ENCODE measurements at places on chromosomes 7 and 10.

- DNase-seq = no peak
Observed at GRCh38 chr7:155391414-155391813, 66.5 kb upstream of the EN2 start.

DNA sequence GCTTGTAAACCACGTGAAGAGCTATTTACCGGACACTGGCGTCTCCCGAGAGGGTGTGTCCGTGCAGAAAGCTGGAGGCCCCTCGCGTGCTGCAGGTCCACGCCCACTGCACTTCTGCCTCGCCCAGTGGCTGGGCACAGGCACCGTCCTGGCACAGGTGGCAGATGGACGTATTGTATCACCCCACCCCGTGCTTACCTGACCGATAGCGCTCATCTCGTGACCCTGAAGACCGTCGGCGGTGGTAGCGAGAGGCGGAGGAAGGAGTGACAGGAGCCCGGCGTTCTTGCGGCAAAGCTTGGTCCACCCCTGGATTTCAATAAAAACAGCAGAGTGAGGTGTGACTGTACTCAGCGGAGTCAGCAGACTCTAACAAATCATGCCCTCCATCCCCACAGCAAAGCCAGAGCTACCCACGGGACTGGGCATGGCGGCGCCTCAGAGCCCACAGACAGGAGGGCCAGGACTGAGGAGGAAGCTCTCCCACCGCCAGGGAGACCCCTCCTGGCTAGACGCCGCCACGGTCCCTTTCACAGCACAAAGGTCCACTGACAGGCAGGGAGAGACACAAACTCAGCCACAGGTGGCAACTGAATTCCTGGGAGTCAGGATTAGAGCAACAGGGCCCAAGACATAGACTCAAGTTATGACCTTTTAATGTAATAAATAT lies 217.1 kb downstream of the DIP2C start:
- no peak for DNase-seq

DNA sequence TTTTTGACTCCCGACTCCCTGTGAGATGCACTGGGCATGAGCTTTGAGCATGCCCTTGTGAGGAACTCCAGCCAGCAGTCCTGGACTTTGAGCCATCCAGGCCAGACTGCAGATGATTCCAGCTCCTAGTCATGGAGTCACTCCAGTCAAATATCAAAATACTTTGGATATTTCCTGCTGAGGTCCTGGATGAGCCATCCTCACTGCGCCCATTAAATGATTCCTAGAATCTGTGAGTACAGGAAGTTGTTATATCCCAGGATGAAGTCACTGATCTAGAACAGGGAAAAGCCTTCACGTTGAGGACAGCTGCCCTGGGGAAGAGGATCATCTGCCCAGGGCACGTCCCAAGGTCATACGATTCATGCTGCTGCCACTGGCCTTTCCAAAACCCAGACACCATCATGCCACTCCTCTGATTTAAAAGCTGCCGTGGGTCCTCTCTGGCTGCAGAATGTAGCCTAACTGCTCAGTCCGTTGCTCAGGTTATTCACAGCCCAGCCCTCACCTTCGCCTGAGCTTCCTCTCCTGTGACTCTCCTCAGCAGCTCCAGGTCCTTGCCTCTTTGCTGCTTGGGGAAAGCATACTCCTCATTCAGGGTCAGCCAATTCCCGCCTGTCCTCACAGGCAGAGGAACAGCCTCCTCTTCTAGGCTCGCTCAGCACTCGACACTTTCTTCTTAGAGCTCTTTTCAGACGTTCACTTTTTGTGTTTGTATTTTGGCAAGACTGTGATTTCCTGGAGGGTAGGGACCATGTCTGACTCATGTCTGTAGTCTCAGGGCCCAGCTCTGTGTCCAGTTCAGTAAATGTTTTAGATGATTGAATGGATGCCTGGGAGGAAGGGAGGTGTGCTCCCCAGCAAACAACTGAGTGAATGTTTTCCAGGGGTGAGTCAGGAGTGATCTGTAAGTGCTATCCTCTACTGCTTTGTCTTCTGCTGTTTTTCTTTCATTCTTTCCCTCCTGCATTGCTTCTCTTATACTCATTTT lies 157.8 kb downstream of the SNX10 start:
- DNase-seq = no peak

DNA sequence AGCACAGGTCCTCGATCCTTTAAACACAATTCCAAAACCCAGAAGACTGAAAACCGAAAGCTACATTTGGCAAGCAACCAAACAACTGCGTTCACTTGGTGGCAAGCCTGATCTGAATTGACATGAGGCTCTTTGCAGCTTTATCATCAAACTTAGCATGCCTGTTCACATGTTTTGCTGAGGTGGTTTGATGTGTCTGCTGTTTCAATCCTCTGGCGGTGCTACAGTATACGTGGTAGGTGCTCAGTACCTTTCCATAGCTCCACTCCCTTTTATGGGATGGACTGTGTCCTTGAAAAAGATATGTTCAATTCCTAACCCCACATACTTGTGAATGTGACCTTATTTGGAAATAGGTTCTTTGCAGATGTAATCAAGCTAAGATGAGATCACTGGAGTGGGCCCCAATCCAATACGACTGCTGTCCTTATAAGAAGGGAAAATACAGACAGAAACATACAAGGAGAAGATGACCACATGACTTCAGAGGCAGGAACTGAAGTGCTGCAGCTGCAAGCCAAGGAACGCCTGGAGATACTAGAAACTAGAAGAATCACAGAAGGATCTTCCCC lies 33.4 kb downstream of the CCDC6 start:
- DNase-seq = no peak

GRCh38 chr7:33849004-33849403 lies 56.3 kb upstream of the BMPER start:
- DNase-seq = no peak

GRCh38 chr10:100347568-100348195 lies 649 bp downstream of the SCD start:
- DNase-seq = no peak

DNA sequence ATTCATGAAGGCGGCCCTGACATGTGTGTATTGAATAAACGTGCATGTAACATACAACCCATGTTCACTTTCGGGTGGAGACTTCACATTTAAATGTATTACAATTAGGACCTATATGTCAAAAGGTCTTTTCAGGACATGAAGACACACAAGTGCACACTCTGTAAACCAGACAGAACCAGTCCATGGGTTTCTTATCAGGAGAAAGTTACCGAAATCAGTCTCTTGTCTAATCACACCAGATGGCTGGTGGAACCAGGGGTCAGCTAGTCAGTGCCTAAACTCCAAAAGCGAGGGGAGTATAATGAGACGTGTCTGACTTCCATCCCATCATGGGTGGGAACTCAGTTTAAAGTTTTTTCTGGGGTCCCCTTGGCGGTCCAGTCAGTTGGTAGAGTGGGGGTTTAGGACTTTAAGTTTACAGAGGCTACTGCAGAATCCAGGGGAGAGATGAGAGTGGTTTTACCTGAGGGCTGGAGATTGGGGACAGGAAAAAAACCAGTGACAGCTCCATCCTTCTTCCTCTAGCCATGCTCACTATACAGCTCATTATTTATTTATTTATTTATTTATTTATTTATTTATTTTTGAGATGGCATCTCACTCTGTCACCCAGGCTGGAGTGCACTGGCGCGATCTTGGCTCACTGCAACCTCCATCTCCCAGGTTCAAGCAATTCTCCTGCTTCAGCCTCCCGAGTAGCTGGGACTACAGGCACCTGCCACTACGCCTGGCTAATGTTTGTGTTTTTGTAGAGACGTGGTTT lies 251.3 kb upstream of the LYZL1 start:
- no peak for DNase-seq

- no peak for DNase-seq
Observed at GRCh38 chr10:124066126-124066700, 27.2 kb downstream of the CHST15 start.

DNA sequence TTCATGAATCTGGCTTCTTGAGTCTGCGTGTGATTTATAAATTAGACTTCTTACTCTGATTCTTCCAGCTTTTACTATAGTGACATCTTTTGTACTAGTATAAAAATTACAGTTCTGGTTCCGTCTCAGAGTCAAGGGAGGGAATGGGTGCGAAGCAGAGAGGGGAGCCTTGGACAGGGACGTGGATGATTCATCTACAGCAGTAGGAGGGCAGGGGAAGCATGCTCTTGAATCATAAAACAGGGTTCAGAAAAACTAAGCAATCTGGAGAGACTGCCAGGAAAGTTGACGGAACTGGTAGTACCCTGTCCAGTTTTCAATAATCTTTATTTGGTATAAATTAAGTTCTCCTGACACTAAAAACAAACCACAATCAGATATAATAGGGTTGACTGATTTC lies 58.1 kb downstream of the ITGA8 start:
- no peak for DNase-seq

GRCh38 chr10:131160219-131160875 lies 151.2 kb downstream of the TCERG1L start:
- no peak for DNase-seq

- DNase-seq = no peak
Observed at GRCh38 chr10:106384496-106384895, 780.0 kb downstream of the SORCS1 start.

DNA sequence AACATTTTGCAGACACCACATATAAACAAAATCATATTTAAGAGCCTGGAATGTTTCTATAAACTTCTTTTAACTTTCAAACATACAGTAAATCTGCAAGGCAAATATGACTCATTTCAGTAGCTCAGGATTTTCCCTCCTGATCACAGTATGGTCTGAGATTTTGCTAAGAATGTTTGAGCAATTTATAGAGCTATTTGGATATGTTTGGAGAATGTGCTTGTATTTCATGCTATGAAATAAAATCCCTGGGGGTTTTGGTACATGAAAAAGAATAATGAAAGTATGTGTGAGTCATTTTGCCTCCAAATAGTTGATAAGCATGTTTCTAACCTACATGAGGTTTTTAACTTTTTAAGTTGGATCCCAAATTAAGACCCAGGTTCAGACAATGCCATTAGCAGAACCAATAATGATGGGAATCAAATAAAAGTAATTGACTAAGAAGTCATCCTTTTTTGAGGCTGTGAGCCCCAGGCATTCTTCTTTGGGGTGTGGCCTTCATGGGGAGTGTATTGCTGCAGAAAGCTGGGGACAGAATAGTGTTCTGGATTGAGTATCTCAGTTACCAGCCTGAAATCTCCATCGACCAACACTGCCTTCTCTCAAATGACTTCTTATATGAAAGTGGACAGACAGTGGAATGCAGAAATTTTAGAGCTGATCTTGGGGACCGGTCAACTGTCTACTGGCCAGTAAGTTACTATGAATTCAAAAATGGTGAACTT lies 66.1 kb upstream of the AGBL3 start:
- DNase-seq = no peak

- DNase-seq = peak; percentile 32
Observed at GRCh38 chr7:76302347-76303201, at the start of gene HSPB1. Gene HSPB1, plus strand, starts transcription at chr7:76302673. Its CDS starts 40 bp downstream, at chr7:76302713.

DNA sequence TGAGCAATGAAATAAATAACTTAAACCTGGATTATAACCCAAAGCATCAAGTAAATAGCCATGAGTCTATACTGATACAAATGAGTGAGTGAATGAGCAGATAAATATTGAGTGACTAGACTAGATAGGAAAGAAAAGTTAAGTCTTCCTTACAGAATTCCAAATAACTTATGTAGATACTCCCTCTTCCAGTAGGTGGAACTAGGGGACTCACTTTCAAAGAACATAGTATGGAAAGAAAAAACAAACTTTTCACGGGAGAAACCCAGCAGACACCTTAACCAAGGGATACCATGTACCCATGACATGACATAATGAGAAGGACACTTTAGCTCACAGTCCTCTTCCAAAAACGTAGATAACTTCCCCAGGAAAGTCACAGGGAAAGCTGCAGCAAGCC lies 32.2 kb downstream of the CSGALNACT2 start:
- no peak for DNase-seq

GRCh38 chr10:114616103-114616502 lies 42.0 kb downstream of the ABLIM1 start:
- no peak for DNase-seq

- no peak for DNase-seq
Observed at GRCh38 chr7:21942955-21943354, 2.7 kb downstream of the CDCA7L start.

DNA sequence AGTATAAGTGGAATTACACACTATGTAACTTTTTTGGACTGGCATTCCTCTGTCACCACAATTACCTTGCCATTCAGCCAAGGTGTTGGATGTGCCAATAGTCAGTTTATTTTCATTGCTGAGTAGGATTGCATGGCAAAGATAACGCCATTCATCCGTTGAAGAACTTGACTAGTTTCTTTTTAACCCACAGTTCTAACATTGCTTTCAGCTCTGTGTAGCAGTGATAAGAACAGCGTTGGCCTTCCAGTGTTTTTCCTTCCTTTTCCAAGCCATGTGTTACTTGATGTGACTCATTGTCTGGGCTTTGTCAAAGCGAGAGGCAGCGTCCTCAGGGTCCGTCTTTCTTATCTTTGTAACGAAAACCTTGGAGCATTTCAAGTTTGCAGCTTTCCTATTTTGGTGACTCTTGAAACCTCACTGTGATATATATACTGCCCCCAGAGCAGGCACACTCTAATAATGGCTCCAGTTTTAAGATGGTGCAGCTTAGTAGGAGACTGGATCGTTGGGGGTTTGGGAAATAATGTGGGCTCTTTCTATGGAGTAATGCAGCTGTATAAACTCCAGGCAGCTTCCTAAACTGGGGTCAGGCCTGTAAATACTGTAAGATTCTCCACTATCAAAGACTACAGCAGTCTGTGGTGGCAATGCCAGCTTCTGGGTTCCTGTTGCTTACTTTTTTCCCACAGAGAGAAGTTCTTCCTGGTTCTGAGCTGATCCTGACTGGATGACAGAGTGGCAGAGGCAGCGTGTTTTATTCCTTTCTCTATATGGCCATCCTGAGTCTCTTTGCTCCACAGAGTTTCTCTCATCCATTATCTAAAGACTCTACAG lies 41.7 kb downstream of the AKR1E2 start:
- DNase-seq = no peak

DNA sequence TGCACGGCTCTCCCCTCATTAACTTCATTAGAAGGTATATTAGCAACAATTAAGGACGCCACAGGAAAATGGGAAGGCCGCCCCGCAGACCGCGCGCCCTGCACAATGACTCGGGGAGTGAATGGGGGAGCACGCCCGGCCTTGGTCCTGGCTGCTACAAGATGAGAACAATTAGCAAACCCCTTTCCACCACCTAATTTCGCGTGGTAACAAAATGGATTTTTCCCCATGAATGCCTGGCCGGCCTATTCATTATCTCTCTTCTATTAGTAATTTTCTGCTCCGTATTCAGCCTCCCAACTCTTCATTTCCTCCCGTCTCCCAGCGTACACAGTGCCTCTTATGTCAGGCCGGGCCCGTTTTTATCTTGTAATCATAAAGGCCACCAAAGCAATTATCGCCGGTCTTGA lies 346.9 kb downstream of the DNAJB6 start:
- no peak for DNase-seq

DNA sequence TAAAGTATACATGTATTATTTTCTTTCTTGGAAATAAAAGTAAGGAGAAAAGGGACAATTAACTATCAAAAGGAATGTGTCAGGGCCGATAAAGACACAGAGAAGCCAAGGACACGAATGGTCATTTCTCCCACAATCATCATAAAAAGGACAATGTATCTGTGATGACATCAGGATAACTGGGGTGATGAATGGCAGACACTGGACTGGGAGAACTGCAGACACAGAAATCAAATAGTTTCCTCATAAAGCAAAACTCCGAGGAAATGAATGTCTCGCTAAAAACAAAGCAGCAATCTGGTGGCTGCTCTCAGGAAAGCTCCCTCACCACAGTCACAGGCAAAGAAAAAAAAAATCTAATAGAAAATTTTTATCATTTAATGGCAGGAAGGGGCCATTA lies 69.3 kb upstream of the NPY start:
- DNase-seq = no peak

- no peak for DNase-seq
Observed at GRCh38 chr10:69142983-69143382, 19.0 kb downstream of the VPS26A start.
